Osteocyte (in vitro differentiated cells): ENCODE measurements at places on chromosomes 6 and 20. TPM values are rescaled to one million over a fixed set of nuclear protein-coding genes. Genes with fewer than 3 reads are reported as not detected.
A peak's percentile ranks its signal among the peaks of the same experiment; 100 is the strongest.

DNA sequence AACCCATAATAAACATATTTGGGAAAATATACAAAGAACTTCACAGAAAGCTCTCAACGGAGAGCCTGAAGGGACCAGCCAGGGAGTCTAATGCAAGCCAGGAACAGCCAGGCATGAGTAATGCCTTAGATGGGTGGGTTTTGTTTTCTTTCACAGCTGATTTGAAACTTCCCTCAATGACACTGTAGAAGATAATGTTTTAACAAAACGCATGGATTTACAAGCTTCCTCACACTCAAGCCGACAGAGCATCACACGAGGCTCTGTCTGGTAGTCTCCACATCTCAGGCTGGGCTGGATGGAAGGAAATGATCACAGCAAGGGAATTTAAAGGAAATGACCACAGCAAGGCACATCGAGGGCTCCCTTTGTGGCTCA is 113.9 kb downstream of the GMPR start:
- peak overlapping the region; percentile 96 for H3K27ac ChIP-seq
- peaks cover 53% of the 10 kb centered on the region for H3K4me1 ChIP-seq
- H3K4me3 ChIP-seq, result no peak overlapping the region
- H3K36me3 ChIP-seq, result no peaks in the 10 kb centered on the region
- DNase-seq, result no peak

GRCh38 chr6:140178520-140178919 is 804.1 kb upstream of the CITED2 start:
- no peaks in the 10 kb centered on the region for H3K27me3 ChIP-seq
- H3K27ac ChIP-seq, result no peak overlapping the region
- H3K4me1 ChIP-seq, result peaks cover 20% of the 10 kb centered on the region
- DNase-seq, result no peak

The SLC25A27 gene
- 7.6 and 8.2 TPM in 2 replicates for total RNA-seq

The ASIP gene
- not detected in 2 replicates for total RNA-seq

The DEF6 gene
- 0.52 and 0.59 TPM in 2 replicates for total RNA-seq

The ZBTB46 gene
- total RNA-seq, result 20.5 and 20.9 TPM in 2 replicates
